ENCODE measurements at places on chromosomes 5 and 9. TPM values are rescaled to one million over a fixed set of nuclear protein-coding genes. Genes with fewer than 3 reads are reported as not detected.

DNA sequence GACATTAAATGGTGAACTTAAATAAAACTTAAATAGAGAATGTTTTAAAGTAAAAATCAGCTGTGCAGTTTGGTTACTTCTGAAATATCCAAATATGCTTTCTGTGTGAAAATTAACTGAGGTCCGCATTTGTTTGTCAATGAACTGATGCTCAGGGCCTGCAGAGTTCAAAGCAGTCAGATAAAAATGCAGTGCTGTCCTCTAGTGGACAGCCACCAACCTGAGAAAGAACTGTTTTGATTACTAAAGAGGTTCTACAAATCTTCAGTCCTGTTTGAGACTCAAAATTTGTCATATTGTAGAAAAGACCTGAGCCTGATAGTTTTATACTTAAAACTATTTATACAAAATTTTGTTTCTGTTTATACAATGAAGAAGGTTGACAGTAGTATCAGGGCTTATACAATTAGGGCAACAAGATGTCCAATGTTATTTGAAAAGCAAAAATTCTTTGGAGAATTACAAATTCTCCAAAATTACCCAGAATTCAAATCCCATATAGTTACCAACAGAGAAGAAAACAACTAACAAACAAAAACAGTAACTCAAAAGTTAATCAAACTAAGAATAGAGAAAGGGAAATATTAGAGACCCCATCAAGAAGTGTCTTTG is 232.3 kb upstream of the TBCA start:
- DNase-seq = no peak

DNA sequence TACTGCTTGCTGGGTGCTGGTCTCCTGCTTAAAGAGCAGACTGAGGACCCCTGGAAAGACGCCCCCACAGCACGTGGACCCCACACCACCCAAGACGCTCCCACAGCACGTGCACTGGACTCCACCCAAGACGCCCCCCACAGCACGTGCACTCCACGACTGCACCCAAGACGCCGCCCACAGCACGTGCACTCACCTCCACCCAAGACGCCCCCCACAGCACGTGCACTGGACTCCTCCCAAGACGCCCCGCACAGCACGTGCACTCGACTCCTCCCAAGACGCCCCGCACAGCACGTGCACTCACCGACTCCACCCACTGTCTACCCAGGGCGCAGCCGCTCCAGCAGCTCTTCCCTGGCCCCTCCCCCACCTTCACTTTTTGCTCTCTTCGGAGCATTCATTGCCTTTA is 50.5 kb downstream of the EHMT1 start:
- no peak for DNase-seq

DNA sequence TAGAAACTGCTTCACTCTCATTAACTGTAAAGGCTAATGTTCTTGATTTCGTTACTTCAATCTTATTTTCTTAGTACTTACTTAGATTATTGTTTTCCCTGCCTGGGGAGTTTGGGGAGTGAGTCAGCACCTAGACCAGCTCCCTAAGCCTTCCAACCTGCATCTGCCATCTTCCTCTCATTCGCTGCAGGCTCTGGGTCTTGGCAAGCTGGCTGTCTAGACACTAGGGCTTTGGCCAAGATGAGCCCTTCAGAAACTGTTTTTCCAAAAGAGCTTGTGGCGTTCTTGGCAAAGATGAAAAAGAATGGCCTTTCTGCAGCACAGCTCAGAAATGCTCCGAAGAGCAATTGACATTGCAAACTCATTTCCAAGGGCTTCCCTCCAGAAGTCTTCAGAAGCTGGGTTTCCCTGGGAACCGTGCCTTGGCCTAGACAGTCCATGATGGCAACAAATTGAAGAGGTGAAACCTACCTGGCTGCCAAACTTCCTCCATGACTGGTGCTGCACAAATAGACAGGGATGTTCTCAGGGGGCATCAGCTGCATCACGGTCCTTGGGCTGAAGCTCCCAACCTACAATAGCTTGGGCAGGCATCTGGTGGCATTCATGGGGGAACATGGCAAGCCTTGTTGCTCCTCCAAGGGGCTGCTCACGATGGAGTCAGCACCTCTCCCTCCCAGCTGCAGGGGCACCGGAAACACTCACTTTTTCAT is 76.6 kb downstream of the NSUN2 start:
- no peak for DNase-seq

DNA sequence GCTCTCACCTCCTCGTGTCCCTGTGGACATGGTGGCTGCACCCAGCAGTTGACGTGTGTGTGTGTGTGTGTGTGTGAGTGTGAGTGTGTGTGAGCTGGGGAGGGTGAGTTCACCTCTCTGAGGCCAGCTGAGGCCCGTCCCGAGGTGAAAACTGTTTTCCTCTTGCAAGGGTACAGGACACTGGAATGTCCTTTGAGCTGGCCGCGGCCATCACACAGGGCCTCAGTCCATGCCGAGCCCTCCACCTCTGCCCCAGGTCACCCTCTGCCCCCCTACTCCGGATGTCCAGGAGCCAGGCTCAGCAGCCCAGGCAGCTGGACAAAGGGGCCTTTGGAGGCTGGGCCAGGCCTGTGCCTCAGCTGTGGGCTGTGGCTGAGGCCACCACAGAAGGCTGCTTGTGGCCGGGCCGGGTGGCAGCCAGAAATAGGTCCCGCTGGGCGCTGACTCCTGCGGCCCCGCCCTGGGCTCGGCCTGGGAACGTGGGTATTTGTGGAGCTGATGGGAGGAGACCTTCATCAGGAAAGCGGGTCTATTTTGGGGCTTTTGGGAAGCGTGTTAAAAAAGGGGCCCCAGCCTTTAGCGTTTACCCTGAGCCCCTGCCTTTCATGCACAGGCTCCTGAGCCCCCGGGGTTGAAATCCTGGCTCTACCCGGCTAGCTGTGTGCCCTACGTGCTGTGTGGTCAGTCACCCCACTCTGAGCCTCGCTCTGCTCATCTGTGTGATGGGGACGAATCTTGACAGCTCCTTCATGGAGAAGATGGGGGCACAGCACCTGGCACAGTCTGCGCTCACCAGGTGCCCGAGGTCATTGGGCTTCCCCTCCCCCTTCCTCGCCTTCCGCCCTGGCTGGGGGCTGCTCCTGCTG is 75.1 kb upstream of the IER5L start:
- no peak for DNase-seq

DNA sequence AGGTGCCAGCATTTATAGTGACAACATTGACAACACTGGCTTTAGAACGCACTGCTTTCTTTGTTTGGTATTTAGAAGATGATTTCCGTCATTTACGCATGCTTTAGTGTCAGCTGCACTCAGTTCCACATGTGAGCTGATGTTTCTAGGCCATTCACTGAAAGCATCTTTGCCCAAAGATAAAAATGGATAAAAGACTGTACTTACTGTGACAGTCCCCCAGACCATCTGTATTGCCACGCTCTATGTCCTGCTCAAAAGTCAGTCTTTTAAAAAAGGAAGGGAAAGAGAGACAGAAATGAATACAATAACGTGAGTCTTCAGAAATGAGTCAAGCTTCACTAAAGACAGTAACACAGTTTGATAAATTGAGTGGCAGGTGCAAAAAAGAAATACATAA is 99.3 kb downstream of the SEMA6A start:
- no peak for DNase-seq

DNA sequence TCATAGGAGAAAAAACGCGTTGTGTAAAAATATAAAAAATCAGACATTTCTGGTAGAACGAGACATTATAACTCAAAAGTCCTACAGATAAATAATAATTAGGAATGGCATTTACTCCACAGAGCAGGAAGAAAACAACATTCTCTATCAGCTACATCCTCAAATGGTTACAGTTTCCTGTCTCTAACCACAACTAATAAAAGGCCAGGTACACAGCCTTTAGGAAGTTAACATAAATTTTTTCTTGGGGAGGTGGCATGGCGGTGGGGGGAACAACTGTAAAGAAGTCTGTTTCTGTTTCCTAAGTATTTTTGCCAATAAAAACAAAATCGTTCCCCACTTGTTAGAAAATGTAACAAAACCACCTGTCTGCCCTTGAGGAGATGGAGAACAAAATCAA is 44.5 kb downstream of the INSYN2B start:
- DNase-seq = no peak

NR4A3 gene
- 0.34 TPM for polyA plus RNA-seq

SOX30 gene
- not detected for polyA plus RNA-seq

C5orf47 gene
- polyA plus RNA-seq = not detected

TNFSF15 gene
- 1.4 TPM for polyA plus RNA-seq

C9orf50 gene
- polyA plus RNA-seq = 2.8 TPM
